ENCODE measurements at places on chromosomes 4 and X.

DNA sequence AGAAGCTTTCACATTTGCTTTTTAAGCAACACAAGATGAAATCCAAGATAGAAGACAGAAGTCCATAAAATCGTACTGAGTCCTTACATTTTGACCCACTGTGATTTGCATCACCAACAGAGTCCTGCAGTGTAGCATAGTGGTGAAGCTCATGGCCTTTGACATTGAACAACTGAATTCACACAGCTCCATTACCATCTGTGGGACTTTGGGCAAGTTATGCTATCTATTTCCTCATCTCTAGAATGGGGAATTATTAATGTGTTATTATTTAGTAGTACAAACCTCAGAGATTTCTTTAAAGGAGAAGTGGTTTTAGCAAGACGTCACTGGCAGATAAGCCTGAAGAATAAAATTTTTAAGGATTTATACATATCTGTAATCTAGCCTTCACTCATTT is 10.7 kb downstream of the GPRIN3 start:
- no peak for DNase-seq

GRCh38 chrX:20452487-20452886 is 185.8 kb upstream of the RPS6KA3 start:
- DNase-seq: no peak

DNA sequence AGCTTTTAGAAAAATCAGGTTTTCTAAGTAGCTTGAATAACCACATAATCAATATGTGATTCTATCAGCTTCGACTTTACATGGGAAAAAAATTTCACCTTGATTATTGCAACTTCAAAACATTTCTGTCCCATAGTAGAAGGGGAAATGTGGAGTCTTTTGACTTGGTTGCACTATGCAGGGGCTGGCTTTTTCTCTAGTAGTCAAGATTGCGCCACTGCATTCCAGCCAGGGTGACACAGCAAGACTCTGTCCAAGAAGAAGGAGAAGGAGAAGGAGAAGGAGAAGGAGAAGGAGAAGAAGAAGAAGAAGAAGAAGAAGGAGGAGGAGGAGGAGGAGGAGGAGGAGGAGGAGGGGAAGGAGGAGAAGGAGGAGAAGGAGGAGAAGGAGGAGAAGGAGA is 84.9 kb downstream of the MAML3 start:
- no peak for DNase-seq

- no peak for DNase-seq
Measured at GRCh38 chrX:110159865-110160264, 157.0 kb downstream of the TMEM164 start.

GRCh38 chr4:114019969-114020358 is 40.5 kb upstream of the ARSJ start:
- DNase-seq: no peak

- no peak for DNase-seq
Measured at GRCh38 chr4:83599183-83599582, 63.3 kb downstream of the GPAT3 start.

DNA sequence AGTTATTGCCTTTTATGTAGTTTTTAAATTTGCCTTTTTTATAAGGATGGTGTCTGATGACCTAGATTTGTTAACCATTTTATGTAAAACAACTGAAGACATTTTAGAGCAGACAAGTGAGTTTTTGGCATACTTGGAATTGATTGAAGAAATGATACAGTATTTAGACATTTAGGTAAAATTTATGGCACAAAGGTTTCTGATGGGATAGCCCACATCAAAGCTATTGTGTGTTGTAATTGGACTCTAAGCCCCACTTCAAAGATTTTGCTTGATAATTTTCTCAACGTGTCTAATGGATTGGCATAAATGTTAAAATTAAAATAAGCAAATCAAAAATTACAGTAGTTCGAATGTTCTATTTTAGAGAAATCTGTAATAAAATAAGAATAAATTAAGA is 17.6 kb downstream of the EPGN start:
- DNase-seq: no peak

DNA sequence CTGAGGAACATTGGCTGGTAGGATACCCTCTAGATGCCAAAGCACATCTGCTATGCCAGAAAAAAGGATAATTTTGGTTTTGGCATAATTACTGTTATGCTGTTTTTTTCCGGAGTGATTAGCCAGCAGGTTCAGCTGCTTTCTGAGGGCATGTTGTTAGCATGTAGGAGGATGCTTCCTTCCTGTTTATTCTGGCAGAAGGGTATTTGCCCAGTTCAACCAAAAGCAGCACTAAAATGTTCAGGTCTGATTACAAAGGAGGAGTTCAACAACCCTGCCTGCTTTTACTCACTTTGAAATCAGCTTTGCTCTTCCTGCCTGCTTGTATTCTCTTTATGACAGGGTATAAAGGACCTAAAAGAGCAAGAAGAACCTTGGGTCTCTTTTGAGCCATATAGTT is 21.9 kb downstream of the ERCC6L start:
- DNase-seq: no peak

GRCh38 chrX:111519215-111519614 is 7.8 kb downstream of the SERTM2 start:
- no peak for DNase-seq

DNA sequence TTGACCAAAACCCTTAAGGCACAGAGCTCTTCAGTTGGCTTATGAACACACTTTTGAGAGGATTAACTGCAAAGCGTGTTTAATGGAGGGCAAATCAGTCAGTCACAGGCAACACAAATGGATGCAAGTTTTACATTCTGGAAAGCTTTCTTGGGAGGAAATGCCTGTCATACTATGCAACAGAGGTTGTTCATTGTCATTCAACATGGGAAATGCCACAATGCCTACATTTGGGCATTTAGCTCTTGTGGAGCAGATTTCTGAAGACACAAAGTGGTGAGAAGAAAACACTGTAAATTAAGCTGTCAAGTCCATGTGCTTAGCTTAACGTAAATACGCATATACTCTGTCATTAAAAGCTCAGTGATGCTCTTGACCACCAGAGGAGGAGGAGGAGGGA is 41.1 kb downstream of the CBLL2 start:
- no peak for DNase-seq

DNA sequence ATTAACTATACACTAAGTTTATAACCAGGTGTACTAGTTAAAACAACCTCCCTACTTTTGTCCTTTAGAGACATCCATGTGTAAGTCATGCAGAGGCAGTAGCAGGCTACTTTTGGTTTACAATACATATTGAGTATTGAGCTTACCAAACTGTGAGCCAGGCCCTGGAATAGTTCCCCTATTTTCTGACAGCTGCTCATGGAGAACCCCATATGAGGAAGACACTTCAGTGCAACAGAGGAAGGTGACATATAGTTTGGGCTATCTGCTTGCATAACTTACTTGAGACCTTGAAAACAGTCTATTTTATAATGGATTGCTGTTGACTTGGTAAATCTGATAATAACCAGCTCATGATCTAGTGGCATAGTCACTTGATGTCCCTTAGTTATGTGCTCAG is 190.5 kb downstream of the SH3BGRL start:
- no peak for DNase-seq

- no peak for DNase-seq
Measured at GRCh38 chrX:76538860-76539259, 111.3 kb downstream of the MAGEE1 start.

All from stimulated activated CD4-positive, alpha-beta T cell treated with anti-CD3 and anti-CD28 coated beads, Interleukin-2, amount 100 ng/mL, for 24 hours (primary cell).